Caki2 (cell line): ENCODE measurements at places on chromosomes 13 and 19.

GRCh38 chr19:30968210-30968609, 381.0 kb downstream of the TSHZ3 start:
- DNase-seq: no peak

- DNase-seq: peak; percentile 72
Measured at GRCh38 chr13:37869756-37870488, at the start of gene TRPC4. TRPC4 (minus strand) TSS chr13:37869772; CDS start chr13:37783333, 86,439 bp downstream.

- peak; percentile 56 for DNase-seq
Measured at GRCh38 chr19:45496349-45496953, 396 bp downstream of the RTN2 start.

DNA sequence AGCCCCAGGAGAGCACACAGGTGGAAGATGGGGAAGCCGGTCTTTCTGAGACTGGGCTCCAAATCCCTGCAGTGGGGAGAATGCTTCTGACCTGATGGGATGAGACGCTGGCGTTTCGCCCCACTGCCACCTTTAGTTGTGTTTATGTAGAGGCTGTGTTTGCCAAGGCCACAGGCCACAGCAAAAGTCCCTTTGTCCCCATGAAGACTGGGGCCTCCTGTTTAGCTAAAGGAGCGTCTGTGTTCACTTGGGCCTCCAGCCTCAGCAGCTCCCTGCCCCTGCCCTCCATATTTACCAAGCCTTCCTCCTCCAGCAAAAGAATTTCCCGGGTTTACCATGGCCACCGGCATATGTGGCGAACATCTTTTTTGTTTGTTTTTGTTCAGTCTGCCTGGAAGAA, 10.4 kb upstream of the KLK14 start:
- DNase-seq: no peak

- DNase-seq: no peak
Measured at GRCh38 chr19:46726551-46726950, 9.6 kb upstream of the PRKD2 start.

- DNase-seq: peak; percentile 16
Measured at GRCh38 chr19:1590641-1591397, 1.8 kb downstream of the MBD3 start.

- DNase-seq: peak; percentile 30
Measured at GRCh38 chr13:79966493-79966895, 374.4 kb downstream of the SPRY2 start.
